ENCODE measurements at places on chromosomes 3 and 15.

- no peak for DNase-seq
These were observed 129.3 kb downstream of the SSR3 start for GRCh38 chr3:156425651-156426050.

- peak; percentile 59 for DNase-seq
These were observed 28.5 kb downstream of the PLSCR4 start for GRCh38 chr3:146222204-146223046.

DNA sequence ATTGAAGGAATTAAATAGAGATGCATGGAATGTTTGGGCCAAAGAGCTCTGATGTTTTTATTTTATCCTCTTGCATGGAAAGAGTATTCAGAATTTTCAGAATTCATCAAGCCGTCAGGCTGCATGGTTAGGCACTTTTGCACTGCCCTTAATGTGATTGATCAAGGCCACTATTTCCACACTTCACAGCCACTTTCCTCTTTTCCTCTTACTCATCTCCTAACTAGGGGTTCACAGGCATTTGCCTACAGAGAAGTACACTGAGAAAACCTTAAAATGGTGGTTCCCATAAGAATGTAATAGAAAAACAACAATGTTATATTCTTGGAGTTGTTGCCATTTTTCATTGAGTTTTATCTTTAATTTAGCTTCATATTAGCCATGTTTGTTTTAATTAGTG lies 10.9 kb downstream of the SLC35A5 start:
- no peak for DNase-seq

GRCh38 chr3:34504775-34505174 lies 706.3 kb downstream of the PDCD6IP start:
- no peak for DNase-seq

- peak; percentile 67 for DNase-seq
These were observed 29.1 kb downstream of the ANKRD28 start for GRCh38 chr3:15768421-15769255.

DNA sequence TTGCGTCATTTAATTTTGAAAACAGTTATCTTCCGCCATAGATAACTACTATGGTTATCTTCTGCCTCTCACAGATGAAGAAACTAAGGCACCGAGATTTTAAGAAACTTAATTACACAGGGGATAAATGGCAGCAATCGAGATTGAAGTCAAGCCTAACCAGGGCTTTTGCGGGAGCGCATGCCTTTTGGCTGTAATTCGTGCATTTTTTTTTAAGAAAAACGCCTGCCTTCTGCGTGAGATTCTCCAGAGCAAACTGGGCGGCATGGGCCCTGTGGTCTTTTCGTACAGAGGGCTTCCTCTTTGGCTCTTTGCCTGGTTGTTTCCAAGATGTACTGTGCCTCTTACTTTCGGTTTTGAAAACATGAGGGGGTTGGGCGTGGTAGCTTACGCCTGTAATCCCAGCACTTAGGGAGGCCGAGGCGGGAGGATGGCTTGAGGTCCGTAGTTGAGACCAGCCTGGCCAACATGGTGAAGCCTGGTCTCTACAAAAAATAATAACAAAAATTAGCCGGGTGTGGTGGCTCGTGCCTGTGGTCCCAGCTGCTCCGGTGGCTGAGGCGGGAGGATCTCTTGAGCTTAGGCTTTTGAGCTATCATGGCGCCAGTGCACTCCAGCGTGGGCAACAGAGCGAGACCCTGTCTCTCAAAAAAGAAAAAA lies 1.2 kb downstream of the B2M start:
- peak; percentile 70 for DNase-seq

- no peak for DNase-seq
These were observed 131.7 kb downstream of the TNIK start for GRCh38 chr3:171328419-171329082.

DNA sequence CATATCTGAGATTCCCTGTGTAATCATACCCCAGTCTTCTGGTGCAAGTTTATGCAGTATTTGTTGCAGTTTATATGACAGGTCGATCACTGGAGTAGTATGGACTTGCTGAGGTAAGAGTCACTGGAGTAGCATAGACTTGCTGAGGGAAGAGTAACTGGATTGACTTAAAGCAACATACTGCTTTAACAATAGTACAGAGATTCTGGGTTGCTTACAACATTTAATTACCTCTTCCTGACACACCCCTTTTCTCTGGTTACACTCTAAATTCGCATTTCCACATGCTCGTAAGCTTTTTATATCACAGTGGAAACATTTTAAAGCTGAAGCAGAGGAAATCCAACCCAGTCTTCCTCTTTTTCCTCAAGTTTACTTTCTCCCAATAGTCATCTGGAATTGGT lies 11.8 kb downstream of the AAGAB start:
- DNase-seq = no peak

GRCh38 chr3:154122552-154122911 lies 1.3 kb downstream of the ARHGEF26 start:
- DNase-seq = no peak

GRCh38 chr3:143265501-143266070 lies 146.0 kb downstream of the CHST2 start:
- no peak for DNase-seq
